ENCODE measurements at places on chromosomes 2 and 18.

GRCh38 chr2:230324503-230324902, 2.5 kb upstream of the SP140L start:
- no peak for DNase-seq

DNA sequence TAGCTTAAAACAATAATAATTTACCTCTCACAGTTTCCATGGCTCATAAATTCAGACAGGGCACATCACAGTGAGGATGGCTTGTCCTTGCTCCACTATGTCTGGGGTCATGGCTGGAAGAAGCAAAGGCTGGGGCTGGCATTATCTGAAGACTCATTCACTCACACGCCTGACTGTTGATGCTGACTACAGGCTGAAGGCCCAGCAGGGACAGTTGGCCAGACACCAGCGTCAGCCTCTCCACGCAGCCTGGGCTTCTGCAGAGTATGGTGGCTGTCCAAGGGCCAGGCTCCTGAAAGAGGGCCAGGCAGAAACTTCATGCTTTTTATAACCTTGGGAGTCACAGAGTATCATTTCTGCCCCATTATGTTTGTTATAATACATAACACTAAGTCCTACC, 33.4 kb downstream of the YPEL5 start:
- no peak for DNase-seq

DNA sequence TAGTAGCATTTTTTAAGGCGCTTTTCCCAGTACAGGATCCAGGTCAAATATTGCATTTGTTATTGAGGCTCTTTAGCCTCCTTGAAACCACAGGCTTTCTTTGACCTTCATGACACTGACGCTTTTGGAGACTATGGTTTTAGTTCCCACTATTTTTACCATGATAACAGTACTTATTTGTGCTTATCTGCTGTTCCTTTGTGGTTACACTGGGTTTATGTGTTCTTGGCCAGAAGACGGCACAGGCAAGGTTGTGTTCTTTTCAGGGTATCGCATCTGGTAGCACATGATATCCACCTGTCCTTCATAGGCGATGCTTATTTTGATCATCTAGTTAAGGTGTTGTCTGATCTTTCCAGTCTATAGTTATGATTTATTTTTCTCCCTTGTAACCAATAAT, 16.8 kb upstream of the MBOAT2 start:
- no peak for DNase-seq

DNA sequence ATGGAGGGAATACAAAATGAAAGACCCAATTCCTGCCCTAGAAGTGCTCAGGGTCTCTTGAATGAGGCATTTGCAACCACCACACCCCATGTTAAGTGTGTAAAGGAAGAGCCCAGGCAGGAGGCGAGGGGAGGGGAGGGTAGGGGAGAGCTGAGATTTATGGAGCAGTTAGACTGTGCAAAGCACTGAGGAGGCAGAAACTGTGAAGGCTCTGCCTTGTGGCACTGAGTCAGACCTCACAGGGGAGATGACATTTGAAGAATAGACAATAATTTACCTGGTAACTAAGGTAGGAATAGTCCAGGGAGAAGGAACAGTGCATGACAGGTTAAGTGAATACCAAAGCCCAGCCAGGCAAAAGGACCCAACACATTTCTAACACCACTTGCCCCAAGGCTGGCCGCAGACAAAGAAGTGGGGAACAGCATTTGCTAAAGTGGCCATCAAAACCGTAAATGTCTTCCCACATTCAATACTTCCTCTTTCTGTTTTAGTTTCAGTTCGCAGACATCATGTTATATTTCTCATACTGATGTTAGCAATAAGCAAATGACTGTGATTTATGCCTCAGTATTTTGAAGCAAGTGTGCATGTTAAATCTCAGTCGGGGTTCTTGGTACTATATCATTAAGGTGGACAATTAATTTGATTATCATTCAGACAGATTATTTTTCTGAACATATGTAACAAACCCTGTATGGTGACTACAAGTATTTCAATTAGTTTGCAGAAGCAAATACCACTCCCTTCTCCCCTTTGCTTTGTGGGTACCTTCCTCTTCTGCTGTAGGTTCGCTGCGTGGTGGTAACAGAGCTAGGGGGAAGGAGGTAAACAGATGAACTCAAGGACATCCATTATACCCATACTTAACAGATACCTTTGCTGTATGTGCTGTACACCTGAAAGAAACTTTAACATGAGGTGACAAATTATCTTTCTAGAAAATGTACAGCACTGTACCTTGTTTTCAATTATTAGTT, 27.5 kb downstream of the CDH20 start:
- DNase-seq = peak; percentile 1

DNA sequence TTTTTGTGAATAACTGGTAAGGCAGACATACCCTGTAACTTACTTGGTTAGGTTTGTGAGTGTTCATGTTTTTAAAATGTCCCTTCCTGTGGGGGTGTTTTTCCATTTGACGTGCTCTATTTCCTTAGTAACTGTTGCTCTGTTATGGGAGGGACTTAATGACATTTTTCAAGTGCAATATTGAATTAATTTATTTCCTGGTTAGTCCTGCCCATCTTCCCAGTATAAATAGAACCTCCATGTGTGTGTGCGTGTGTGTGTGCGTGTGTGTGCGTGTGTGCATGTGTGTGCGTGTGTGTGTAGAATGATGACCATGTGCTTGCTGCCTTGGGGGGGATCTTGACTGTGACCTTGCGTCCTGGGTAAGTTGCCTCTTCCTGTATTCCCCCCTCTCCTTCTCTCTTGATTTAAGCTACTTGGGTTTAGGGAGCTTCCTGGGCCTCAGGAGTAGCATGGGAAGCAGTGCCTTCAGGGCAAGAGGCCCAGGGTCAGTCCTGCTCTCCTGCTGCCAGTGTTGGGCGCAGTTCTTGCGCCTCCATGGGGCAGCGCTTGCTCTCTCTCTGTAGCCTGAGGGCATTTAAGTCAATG, 163.9 kb downstream of the LDLRAD4 start:
- DNase-seq = peak; percentile 60

GRCh38 chr2:191329841-191330240, 84.6 kb downstream of the MYO1B start:
- no peak for DNase-seq

DNA sequence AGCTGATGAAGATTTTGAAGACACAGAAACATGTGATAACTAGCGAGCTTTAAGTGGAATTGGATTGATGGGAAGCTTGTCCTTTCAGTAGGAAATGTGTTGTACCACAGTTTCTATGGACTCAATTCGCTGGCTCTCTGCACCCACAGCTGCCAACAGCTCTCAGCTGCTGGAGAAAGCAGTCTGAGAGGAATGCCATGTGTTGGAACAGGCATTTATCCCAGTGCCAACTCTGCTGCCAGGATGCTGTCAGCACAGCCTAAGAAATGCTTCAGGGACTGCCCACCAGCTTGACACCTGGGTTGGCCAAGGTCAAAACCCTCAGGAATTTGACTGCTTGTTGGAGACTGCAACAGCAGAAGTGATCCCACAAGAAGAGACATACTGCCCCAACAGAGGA, 193.0 kb upstream of the THSD7B start:
- DNase-seq = no peak

- DNase-seq = no peak
Observed at GRCh38 chr2:164145093-164145987, 409.5 kb upstream of the FIGN start.

DNA sequence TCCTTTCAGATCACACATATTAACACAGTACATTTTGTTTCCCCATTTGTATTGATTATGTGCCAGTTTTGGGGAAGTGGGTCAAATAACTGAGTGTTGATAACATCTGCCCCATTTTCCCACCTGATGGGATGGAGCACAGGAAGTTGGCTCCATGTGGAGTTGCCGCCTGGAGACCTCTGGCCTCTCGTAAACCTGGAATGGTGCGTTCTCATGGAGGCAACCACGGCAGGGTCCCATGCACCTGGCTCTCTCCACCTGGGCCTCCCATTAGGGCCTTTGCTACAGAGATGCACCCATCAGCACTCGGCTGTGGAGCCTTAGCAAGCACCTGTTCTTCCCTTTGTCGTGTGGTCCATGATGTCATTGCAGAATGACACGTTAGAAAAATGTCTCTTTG, 130.6 kb downstream of the MBP start:
- no peak for DNase-seq

GRCh38 chr18:60663060-60663989, 290.8 kb upstream of the MC4R start:
- DNase-seq = no peak

DNA sequence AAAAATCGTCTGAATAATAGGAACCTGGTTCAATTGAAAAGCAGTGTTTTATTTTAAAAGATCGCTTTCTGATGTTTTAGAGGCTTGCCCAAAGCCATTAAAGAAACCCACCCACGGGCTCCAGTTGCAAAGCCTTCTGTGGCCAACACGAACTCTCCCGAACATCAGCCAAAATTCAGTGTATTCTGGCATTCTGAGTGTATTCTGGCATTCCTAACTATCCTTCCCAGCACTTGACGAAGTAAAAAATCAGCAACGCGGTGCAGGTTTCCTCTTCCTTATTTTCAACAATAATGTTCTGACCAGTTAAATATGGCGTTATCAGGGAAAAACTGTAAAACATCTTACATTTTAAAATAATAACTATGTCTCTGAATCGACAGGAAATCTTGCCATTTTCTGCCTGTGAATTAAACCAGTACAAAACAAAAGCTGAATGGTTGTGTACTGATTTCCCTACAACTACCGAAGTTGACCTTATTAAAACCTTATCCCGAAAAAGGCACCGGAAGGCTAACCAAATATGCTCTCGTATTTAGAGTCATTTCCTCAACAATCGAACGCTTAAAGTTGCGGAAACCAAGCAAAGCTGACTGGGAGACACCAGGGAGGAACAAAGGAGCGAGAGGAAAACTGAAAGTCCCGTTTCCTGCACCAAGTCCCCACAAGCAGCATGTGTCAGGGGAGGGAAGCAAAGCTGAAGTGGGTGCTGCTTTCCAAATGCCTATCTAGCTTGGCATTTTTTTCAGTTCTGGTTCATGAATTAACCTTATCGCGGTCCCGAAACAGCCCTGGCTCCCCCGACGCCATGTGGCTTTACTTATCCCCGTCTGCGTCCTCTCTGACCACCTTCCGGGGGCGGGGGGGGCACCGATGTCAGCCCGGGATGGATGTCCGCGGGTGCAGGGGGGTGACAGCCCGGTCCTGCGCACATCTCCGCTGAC, 44.3 kb downstream of the ZNF516 start:
- peak; percentile 21 for DNase-seq

GRCh38 chr2:217468042-217468830, 534.6 kb downstream of the TNS1 start:
- DNase-seq = no peak

GRCh38 chr2:220228310-220229006, 601.0 kb downstream of the SLC4A3 start:
- no peak for DNase-seq

GRCh38 chr18:58195278-58195765, 151.3 kb downstream of the NEDD4L start:
- DNase-seq = peak; percentile 2

DNA sequence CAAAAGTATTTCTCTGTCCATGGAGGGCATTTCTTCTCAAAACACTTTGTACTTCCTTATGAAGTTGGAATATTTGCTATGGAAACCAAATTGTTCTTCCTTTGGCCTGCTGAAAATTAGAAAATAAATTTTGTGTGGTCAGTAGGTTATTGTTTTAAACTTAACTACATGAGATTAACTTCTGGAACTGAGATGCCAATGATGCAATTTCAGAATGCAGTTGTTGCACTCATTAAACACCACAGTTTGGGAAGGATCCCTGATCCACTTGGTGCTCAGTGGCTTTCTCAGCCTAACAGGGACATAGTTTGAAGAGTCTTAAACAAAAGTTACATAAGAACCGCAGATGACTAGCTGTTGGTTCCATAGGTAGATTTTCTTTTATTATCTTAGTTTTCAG, 23.3 kb upstream of the IL1R1 start:
- no peak for DNase-seq

DNA sequence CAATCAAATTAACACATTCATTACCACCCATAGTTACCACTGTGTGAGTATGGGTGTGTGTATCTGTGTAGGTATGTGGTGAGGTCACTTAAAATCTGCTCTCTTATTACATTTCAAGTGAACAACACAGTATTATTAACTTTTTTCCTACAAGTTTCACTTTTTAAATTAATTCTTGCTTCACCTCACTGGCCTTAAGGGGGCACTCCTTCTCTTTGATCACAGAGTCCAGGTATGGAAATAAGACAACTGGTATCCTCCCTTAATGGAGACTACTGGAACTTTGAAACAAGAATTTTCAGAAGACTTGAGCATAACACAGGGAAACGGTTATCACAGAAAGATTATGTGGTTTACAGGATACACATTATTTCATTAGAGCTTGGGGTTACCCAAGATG, 255.8 kb downstream of the ASXL3 start:
- DNase-seq = no peak

DNA sequence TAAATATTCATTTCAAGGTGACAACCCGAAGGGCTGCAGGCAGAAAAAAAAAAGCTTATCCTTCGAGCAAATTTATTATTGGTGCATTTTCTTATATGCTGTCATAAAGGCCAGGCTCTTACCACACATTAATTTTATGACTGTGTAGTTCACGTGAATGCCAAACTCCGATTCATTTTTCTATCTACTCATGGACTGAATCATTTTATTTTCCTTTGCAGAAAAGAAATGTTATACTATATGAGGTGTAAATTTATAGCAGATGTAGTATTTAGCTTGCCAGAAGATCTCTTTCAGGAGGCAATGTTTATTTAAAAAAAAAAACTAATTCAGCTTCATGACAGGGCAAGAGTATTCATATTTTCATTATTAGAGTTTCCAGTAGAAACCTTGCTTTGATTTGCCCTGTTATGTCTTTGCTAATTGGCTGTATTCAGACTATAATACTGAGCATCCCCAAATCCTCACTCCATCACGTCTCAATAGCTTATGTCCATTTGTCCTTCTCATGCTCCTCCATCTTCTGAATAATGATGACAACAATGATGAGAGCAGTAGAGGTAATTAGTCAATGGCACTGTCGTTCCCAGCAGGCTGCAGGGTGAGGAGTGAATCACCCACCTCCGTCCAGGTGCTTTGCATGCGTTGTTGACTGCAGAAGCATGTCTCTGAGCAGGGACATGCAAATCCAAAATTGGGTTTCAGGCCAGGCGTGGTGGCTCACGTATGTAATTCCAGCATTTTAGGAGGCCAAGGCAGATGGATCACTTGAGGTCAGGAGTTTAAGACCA, 101.1 kb upstream of the RAB12 start:
- DNase-seq = no peak

- DNase-seq = no peak
Observed at GRCh38 chr2:80363791-80364349, 59.3 kb upstream of the LRRTM1 start.

GRCh38 chr18:9708434-9709303, 568 bp downstream of the RAB31 start:
- peak; percentile 31 for DNase-seq

DNA sequence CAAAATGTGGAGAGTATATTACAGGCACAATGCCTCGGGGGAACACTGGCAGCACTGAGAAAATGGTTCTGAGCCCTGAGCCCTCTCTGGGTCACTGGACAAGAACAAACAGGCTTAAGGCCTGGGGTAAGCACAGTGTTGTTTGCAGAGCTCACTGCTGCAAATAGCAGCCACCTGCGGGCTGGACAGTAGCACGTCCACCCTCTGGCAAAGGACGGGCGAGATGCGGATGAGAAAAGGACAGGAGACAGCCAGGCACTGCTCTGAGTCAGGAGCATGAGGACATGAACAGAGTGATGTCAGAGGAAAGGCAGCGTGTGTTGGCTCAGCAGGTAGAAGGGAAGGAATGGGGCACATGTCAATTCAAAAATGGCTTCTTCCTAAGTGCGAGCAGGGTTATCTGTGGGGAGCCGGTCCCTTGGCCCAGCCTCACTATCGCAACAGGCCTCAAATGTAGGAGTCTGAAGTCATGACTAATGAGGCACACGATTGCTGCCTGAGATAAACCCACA, 25.9 kb upstream of the NEB start:
- DNase-seq = no peak

Data from activated CD4-positive, alpha-beta T cell treated with anti-CD3 and anti-CD28 coated beads, Interleukin-10, Interleukin-2, amounts not matched to agents 100 ng/mL and 50 ng/mL, durations not matched to agents 16 hours and 8 hours (primary cell).